Omental fat pad (tissue), 4 donors: ENCODE measurements at places on chromosomes 3 and 15. TPM values are rescaled to one million over a fixed set of nuclear protein-coding genes. Genes with fewer than 3 reads are reported as not detected.

DNA sequence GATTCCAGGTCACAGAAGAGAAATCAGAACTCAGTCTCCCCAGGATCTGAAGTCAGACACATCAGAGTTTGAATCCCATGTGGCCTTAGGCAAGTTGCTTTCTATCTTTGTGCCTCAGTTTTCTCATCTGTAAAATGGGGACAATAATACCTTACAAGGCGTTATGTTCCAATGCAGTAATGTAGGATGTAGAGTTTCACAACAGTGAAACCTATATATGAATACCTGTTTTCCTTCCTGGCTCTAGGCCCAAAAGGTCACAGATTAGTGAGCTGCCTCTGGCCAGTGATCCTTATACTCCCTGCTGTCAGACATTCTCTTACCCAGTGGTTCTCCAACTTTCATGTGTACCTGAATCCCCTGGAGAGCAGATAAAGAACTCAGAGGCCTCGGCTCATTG lies 72.9 kb upstream of the OXTR start:
- no peak for DNase-seq

GRCh38 chr3:152206243-152206760 lies 62.4 kb upstream of the MBNL1 start:
- no peak for DNase-seq

GRCh38 chr15:65837301-65838294 lies 31.7 kb upstream of the RAB11A start:
- no peak for DNase-seq

CAPN3 gene
- total RNA-seq = 9.2 TPM

DNA sequence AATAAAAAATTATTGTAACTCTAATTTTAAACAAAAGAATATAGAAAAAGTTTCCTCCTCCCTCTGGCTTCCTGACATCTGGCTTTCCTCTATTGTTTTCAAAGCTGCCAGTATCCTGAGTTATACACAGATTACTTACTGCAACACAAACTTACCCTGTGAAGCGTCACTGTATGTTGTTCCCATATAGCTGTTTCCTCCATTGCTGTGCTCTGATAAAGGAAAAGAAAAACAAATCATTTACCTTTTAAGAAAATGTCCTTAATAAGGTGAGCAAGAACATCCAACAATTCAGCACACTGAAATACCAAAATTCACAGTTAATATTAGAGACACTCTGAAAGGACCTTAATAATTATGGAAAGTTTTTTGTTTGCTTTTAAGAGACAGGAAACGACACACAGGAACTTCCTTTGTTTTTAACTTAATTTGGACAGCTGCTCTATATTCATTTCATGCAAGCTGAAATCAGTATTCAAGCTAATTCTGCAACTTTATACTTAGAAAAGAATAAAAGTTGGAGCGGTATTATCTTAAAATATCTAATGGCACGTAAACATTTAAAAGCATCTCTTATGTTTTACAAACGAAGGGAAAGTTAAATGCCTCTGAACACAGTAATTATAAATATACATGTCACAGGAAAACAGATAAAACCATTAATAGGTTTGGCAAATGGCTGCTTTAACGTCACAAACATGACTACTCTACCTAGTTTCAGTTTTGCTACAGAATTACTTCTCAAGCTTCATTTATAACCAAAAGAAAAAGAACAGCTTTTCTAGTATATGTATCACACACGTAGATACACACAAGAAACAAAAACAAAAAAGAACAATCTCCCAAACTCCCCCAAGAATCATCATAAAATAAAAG lies 21.5 kb downstream of the TJP1 start:
- no peak for DNase-seq

- no peak for DNase-seq
These were observed 126.2 kb upstream of the ATP10A start for GRCh38 chr15:25989327-25989726.

- no peak for DNase-seq
These were observed 193.9 kb upstream of the THRB start for GRCh38 chr3:24688446-24689148.

PTH1R gene
- total RNA-seq = 16.1 TPM

SKOR1 gene
- 0.74 TPM for total RNA-seq

STRC gene
- 0.46 TPM for total RNA-seq

CRTAP gene
- 271 TPM for total RNA-seq

CMC1 gene
- 15.8 TPM for total RNA-seq

- no peak for DNase-seq
These were observed 69.1 kb upstream of the TAMM41 start for GRCh38 chr3:11915621-11916424.

GRCh38 chr3:162052636-162053035 lies 556.0 kb downstream of the OTOL1 start:
- DNase-seq = no peak

PLSCR4 gene
- 191 TPM for total RNA-seq

DNA sequence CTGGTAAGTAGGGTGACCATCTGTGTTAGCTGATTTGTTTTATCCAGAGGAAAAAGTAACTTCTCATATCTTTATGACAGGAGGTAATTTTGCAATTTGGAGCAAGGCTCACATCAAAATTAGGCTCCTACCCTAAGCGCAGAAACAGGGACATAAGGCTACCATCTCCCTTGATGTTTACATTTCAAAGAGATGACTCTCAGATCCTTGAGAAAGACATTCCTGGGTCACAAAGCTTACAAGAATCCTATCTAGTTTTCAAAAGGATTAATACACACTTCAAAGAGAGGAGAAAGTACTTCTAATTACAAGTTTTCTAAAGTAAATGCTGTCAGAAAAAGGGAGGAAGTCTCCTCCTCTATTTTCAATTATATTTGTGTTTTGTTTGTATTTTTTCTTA lies 7.0 kb downstream of the ZPLD1 start:
- no peak for DNase-seq

CFAP161 gene
- total RNA-seq = not detected

GUCA1C gene
- not detected for total RNA-seq

DNA sequence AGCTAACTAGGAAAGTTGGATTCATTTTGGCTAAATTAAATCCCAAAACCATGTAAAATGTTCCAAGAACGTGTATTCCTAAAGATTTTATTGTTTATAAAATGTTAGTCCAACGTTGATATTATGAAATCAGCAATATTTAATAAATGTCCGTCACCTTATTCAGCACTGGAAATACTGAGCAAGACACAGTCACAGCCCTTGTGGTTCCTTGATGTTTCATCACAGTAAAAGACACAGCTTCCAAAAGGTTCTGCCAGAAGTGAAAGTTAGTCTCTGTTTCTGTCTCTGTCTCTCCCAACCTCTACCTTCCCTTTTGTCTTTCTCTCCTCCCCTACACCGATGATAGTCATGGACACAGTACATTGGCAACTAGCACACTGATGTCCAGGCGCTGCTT lies 82.2 kb upstream of the BOC start:
- no peak for DNase-seq

DNA sequence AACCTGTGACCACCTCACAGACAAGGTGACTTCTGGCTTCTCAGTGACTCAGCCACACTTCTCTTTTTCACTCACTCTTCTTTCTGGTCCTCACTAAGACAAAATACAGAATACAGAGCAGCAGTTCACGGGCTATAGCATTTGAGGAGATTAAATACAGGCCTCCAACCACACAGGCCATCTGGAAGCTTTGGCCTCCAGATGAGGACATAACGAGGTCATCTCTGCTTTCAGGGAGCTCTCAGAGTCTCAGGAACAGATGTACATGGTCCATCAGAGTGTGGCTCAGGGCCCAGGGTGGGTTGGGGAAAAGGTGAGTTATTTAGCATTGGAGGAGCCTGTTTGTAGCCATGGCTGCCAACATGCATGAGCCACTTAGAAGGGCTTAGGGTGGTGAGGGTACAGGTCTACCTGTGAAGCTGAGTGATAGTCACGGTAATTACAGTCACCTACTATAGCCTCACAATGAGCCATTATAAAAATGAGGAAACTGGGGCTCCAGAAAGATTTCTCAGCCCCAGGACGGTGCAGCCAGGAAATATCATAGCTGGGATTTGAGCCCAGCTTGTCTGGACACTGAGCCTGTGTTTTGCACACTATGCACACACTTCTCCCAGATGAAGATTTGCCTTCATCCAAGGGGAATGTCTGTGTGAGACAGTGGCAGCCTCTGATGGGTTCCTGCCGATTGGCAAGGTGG lies 159.8 kb upstream of the CTDSPL start:
- DNase-seq = no peak

- DNase-seq = no peak
These were observed 112.3 kb downstream of the PTPRG start for GRCh38 chr3:61673651-61674050.

LDHAL6B gene
- not detected for total RNA-seq

- DNase-seq = no peak
These were observed 9.2 kb downstream of the ALPK3 start for GRCh38 chr15:84826369-84826823.

DNA sequence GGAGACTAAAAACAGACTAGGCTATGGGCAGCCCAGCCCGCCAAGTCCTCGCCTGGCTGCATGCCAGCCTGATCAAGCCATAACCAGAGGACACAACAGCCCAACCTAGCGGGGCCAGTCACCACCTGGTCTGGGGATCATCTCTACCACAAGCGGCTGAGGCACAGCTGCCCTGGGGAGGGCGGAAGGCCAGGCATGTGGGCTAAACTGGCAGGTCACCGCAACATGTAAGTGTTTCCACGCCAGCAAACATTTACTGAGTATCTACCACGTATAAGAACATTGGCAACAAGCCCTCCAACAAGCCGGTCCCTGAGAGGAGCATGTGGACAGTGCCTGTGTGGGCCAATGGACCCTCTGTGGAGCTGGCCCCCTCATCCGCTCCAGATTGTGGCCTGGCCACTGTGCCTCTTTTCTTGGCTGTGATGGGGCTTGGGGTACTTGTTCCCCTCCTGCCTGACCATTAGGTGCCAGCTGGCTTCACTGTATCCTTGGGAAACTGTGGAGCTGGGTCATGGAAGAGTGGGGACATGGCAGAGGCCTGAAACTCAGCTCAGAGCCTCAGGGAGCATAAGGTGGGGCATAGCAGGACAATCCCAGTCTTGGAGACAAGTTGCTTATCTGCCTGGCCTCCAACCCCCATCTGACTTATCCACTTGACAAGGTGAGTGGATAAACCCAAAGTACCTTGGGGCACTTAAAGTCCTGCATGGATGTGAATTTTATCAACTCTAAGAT lies 9.0 kb downstream of the UBXN7 start:
- no peak for DNase-seq

BNIP2 gene
- 158 TPM for total RNA-seq

GAP43 gene
- not detected for total RNA-seq

- DNase-seq = no peak
These were observed 5.9 kb upstream of the GRAMD2A start for GRCh38 chr15:72203507-72203837.

MORF4L1 gene
- 390 TPM for total RNA-seq

GRCh38 chr15:76346669-76347481 lies 10.3 kb downstream of the ISL2 start:
- DNase-seq = no peak

- no peak for DNase-seq
These were observed 246.8 kb upstream of the ROBO1 start for GRCh38 chr3:80014576-80014975.

- DNase-seq = no peak
These were observed 22.3 kb downstream of the VIPR1 start for GRCh38 chr3:42524751-42525150.

DNA sequence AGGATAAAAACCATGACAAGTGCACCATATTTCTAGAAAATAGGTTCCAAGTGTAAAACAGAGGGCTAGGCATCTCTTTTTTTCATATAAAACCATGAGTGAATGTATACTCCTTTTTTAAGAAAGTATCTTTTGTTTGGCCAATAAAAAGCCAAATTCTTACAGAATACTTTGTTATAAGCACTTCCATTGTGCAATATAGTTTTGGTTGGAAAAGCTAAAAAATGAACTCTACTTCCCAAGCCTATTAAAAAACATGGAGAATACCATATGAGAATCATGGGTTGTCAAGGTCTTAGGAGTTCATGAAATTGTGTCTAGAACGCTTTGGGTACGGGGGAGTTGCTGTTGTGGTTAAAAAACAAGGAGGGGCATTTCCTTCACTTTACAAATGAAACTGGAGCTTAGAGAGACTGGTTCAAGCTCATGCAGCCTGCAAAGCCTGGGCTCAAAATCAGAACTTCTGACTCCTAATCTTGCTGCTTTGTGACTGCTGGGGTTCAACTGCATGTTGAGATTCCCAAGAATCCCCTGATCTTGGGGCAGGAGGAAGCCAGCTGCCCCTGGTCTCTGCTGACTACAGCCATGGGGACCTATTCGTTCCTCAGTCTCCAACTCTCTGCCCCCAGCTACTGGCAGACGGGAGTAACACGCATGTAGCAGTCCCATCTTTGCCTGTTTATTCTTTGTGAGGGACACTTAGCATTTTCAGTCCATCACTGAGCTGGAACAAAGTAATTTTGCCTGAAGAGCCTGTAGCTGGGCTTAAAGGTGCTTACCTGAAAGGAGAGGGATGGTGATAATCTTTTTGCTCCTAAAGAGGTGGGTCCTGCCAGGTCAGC lies 229.1 kb downstream of the CHST2 start:
- no peak for DNase-seq

ZNF620 gene
- total RNA-seq = 1.9 TPM

- DNase-seq = no peak
These were observed 902.9 kb downstream of the EPHA3 start for GRCh38 chr3:90010341-90010740.

DNA sequence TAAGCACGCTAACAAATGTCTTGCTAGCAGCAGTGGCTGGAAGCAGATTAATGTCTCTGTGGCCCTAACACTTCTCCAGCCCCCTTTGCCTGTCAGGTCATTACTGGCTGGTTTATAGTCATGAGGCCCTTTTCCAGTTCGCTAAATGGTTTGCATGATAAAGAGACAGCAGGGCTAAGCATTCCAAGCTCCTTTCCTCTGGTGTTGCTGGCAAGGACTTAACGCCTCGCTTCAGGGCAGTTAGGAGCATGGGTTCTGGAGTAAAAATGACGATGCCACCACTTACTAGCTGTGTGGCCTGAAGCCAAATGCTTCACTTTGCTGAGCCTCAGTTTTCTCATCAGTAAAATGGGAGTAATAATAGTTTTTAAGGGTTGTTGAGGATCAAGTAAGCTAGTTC lies 185.9 kb downstream of the MEGF11 start:
- no peak for DNase-seq

XCR1 gene
- total RNA-seq = 0.12 TPM

DNA sequence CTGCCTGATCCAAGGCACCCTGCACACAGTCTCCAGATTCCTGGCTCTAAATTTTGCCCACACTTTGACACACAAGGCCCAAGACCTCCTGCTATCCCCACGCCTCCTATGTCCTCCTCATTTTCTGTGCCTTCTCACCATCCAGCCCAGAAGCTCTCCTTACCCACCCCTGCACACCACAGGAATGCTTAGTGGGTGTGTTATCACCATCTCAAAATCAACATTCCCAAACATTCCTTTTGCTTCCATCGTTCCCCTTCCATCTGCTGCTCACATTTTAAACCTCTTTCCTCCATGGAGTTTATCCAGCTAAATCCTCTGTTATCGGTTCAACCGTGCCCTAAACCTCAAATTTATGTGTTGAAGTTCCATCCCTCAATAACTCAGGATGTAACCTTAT lies 43.9 kb downstream of the DGKG start:
- DNase-seq = no peak

ITGA11 gene
- total RNA-seq = 0.48 TPM

GRCh38 chr3:196813903-196814302 lies 53.8 kb upstream of the SENP5 start:
- DNase-seq = no peak
